ENCODE measurements at places on chromosomes 1 and 21.

- DNase-seq: no peak
Observed at GRCh38 chr1:84110629-84111028, 33.4 kb upstream of the PRKACB start.

DNA sequence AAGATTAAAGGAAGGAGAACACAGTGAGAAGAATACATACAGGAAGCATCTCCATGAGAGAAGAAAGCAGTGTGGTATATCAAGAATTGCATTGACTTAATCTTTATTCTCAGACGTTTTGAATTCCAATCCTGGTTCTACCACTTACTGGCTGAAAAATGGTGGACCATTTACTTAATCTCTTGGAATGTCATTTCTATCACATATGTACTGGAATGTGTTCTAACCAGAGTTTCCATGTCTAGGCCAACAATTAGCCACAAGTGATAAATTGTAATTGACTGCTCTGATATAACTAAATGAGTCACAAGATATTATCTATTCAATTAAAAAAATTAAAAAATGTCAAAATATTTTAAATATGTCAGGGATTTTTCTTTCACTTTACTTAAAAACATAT, 626.1 kb downstream of the PTPRC start:
- no peak for DNase-seq

DNA sequence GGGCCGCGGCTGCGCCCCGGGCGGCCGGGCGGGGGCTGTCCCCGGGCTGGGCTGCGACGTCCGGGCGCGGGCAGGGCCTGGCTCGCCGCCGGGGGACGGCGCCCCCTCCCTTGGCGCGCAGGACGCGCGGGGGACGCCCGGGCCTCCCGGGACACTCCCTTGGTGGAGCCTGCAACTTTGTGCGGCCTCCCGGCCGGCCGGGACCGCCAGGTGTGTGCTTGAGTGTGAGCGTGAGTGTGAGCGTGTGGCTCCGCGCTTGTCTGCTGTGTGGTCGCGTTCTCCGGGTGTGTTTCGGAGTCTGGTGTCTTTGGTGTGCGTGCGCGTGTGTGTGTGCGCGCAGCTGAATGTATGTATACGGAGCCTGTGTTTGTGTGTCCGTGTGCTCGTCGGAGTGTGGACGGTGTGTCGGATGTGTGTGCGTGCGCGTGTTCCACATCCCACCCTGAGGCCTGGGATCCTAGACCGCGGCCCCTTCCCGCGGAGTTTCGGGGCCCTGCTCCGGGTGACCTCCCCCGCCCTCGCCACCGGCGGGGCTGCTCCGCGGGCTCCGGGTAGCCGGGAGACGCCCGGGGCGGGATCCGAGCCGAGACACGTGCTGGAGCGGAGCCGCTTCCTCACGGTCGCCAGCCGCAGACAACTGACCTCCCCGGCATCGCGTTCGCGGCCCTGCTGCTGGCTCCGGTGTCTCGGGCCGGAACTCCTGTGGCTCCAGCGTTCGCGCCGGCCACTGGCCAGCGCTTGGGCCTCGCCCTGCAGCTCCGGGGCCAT, 1.7 kb downstream of the PTPRU start:
- DNase-seq: no peak

GRCh38 chr21:28282833-28283232, 709.8 kb downstream of the LTN1 start:
- no peak for DNase-seq

- DNase-seq: no peak
Observed at GRCh38 chr1:30906631-30907441, 1.7 kb downstream of the SDC3 start.

Data from 8988T (cell line).